ENCODE measurements at places on chromosomes 6 and 20. TPM values are rescaled to one million over a fixed set of nuclear protein-coding genes. Genes with fewer than 3 reads are reported as not detected.

Gene RGS17
- 1.6 TPM for total RNA-seq

Gene HDGFL1
- not detected for total RNA-seq

Gene SLC25A27
- total RNA-seq: 3.4 TPM

Gene OGFR
- 16.0 TPM for total RNA-seq

Gene BMP7
- 34.2 TPM for total RNA-seq

Gene TMEM244
- not detected for total RNA-seq

- no peak for ATAC-seq
These were observed 275.7 kb upstream of the STXBP5 start for GRCh38 chr6:146928503-146928902.

GRCh38 chr6:47634210-47635047, 64.0 kb upstream of the ADGRF4 start:
- ATAC-seq: no peak

- no peak for ATAC-seq
These were observed 16.6 kb upstream of the HCK start for GRCh38 chr20:32035426-32035779.

GRCh38 chr20:32052778-32053362, 828 bp downstream of the HCK start:
- ATAC-seq: peak; percentile 36

- ATAC-seq: no peak
These were observed 251.6 kb downstream of the ERMARD start for GRCh38 chr6:170003027-170003426.

- no peak for ATAC-seq
These were observed 5.0 kb downstream of the ANKRD60 start for GRCh38 chr20:58223358-58223941.

DNA sequence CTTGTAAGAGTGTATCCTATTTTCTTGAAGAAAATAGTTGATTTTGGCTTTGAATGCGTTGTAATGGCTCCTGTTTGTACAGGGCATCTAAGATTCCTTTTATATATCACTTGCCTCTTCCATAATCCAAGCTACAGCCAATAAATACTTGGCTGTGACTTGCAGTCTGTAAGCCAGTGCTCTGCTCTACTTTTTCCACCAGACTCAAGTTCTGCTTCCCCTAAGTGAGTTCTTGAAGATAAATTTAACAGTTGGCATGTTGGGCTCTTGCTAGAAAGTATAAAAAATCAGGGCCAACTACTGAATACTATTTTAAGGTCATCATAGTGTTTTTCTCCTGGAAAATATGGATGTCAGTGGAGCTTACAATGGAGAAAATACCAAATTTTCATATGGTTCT, 36.5 kb upstream of the SCGN start:
- ATAC-seq: no peak
